Glutamatergic neuron (in vitro differentiated cells): ENCODE measurements at places on chromosomes 1 and 21. TPM values are rescaled to one million over a fixed set of nuclear protein-coding genes. Genes with fewer than 3 reads are reported as not detected.

Gene TAS1R1
- not detected for total RNA-seq

Gene LCE1B
- total RNA-seq: not detected

Gene COL6A2
- 55.2 TPM for total RNA-seq

Gene ROR1
- total RNA-seq: 11.3 TPM

Gene FAM177B
- not detected for total RNA-seq

Gene FCAMR
- total RNA-seq: not detected

Gene SLFNL1
- 0.20 TPM for total RNA-seq
